CD4-positive, alpha-beta T cell treated with Interleukin-4 for 1 hour (primary cell): ENCODE measurements at places on chromosomes 2 and 18.

DNA sequence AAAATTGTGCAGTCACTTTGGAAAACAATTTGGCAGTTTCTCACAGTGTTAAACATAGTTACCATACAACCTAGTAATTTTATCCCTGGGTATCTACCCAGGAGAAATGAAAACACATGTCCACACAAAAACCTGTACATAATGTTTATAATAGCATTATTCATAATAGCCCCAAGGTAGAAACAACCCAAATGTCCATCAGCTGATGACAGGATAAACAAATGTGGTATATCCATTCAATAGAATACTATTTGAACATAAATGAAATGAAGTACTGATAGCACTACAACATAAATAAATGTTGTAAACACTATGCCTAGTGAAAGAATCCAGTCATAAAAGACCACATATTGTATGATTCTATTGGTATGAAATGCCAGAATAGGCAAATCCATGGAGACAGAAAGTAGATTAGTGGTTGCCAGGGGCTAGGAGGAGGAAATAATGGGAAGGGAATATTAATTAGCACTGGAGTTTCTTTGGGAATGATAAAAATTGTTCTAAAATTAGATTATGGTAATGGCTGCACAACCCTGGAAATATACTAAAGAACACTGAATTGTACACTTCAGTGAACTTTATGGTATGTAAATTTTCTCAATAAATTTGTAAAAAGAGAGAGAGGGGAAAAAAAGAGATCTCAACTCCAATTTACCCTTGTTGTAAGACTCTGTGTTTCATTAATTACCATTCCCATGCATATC lies 20.8 kb upstream of the VIT start:
- DNase-seq, result no peak

GRCh38 chr2:168495524-168495923 lies 39.5 kb downstream of the CERS6 start:
- no peak for DNase-seq

DNA sequence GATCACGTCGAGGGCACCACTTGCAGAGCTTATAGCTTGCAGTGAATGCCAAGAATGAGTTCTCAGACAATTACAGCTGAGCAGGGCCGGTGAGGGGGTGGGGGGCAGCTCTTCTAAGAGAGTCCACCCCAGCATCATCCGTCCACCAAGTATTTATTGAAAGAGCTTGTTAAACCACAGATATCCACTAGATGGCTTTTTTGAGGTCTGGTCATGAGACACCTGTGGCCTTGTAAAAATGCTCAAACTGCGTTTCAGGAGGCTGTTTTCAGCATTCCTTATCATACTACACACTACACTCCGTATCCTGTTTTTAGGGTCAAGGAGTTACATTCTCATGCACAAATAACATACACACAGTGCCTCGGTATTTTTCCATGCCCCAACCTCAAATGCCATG lies 51.5 kb downstream of the DNAJC10 start:
- no peak for DNase-seq

- peak; percentile 32 for DNase-seq
These were observed 63.4 kb downstream of the BMP10 start for GRCh38 chr2:68807821-68808266.

GRCh38 chr2:9364791-9365497 lies 58.4 kb downstream of the ITGB1BP1 start:
- no peak for DNase-seq

DNA sequence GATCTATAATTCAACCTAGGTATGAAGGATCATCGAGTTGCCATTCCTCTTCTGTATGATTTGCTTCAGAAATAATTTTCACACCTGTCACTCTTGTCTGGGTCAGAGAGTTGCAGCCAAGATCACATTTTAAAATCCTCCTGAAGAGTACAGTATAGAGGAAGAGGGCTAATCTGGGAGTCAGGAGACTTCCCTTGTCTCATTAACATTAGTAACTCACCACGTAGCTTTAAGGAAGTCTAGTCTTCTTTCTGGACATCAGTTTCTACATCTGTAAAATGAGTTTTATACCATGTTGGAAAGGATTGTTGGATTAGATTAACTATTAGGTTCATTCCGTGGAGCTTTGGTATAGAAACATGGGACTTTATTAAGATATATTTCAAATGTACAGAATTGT lies 109.4 kb downstream of the TDRD15 start:
- DNase-seq, result no peak

GRCh38 chr18:68215931-68216330 lies 499.0 kb downstream of the TMX3 start:
- DNase-seq, result no peak

GRCh38 chr2:223084873-223085272 lies 32.9 kb downstream of the KCNE4 start:
- DNase-seq, result no peak

DNA sequence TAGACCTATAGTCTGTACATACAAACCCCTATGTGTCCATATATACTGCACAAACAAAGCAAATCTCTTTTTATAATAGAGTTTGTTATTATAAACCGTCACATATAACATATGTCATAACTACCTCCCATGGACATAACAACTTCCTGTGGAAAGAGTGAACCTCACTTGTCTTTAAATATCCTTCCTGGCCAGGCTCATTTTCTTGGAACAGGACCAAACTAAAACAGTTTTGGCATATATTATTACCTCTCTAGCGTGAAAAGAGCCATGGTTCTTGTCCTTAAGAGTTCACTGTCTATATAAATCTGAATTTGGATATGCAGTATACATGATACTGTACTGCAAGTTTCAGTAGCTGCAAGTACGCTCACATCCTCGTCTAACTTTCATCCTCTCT lies 28.3 kb upstream of the DNAJC27 start:
- DNase-seq, result no peak

GRCh38 chr2:8122520-8122919 lies 559.3 kb upstream of the ID2 start:
- no peak for DNase-seq

GRCh38 chr2:239772721-239773120 lies 252.4 kb downstream of the NDUFA10 start:
- DNase-seq, result peak; percentile 5

DNA sequence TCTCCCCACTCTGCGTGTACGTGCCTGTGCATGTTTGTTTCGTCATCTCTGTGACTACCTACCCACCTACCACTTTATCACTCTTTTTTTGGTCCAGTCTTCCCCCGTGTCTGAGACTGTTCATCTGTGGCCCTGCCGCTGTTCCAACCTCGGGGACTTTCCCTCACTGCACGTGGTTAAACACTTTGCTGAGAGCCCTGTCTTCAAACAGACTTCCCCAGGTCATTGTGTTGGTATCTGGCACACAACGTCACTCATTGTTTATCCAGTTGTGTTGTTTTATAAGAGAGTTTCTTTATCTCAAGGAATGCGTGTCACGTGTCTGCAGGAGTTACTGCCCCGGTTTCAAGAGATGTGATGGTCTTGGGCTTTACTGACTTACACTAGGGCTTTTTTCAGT lies 262.0 kb upstream of the RASGRP3 start:
- no peak for DNase-seq

DNA sequence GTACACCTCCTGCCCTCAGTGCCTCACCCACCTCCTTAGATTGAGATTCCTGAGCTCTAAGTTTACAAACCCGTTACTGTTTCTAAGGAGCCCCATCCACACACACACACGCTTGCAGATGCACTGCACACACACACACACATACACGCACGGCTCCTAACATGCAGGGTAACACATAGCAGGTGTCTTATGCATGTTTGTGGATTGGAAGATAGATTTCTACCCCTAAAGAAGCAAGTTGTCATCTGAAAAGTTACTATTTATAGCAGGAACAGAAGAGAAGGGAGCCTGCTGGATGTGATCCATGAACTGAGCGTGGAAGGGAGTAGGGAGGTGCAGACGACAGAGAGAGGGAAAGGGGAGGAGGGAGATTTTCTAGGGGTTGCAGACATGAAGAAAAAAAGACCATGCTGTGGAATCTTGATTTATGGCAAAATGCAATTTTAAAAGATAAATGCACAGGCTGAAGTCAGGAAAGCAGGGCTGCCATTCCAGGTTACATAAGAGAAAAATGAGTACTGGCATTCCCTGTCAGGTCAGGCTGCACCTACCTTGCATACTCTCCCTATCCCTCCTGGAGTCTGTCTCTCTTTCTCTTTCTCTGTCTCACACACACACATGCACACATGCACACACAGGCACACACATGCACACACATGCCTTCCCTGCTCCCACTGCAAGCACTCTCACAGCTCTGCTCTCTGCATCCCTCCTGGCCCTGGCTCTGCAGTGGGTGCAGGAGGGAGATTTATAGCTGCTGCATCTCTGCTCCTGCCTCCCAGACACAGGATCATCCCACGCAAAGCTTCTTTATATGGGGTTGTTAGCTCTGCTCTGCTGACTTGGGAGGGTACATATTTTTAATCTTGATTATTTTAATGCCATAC lies 192.6 kb upstream of the MYT1L start:
- DNase-seq, result no peak

- no peak for DNase-seq
These were observed 5.9 kb downstream of the ASXL3 start for GRCh38 chr18:33583901-33584300.
